Lower lobe of right lung (tissue), 2 donors: ENCODE measurements at places on chromosomes 2 and 18.

- no peak overlapping the region for H3K4me3 ChIP-seq
- no peaks in the 10 kb centered on the region for H3K27me3 ChIP-seq
- H3K4me1 ChIP-seq: no peaks in the 10 kb centered on the region
- no peaks in the 10 kb centered on the region for H3K36me3 ChIP-seq
- DNase-seq: no peak
These were observed 663.3 kb upstream of the CHAC2 start for GRCh38 chr2:53104263-53104662.

DNA sequence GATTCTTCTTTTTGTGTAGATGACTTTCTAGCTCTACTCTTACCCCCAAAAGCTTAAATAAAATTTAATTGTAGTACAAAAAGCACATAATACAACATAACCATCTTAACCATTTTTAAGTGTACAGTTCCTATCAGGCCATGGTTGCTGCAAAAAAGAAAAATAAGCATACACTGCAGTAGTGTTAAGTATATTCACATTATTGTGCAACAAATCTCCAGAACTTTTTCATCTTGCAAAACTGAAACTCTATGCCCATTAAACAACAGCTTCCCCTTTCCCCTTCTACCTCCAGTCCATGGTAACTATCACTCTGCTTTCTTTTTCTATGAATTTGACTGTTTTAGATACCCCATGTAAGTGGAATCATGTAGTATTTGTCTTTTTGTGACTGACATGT is 18.1 kb downstream of the PPM1B start:
- DNase-seq: no peak
- no peak overlapping the region for H3K27ac ChIP-seq
- H3K36me3 ChIP-seq: no peaks in the 10 kb centered on the region

- no peak for DNase-seq
- no peaks in the 10 kb centered on the region for H3K4me1 ChIP-seq
These were observed 50.1 kb downstream of the CDH19 start for GRCh38 chr18:66553824-66554223.

DNA sequence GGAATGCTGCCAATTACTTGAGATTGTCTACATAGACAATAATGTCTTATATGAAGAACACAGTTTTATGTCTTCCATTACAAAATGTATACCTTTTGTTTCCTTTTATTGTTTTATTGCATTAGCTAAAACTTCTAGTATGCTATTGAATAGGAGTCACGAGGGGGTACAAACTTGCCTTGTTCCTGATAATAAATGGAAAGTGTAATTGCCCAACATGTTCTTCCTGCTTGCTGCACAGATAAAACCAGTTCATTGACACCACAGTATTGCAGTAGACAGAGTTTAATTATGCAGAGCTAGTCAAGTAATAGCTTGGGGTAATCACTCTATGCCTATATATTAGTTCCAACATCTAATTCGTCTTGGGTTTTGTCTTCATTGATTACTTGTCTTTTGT is 1276.2 kb upstream of the NRXN1 start:
- H3K4me3 ChIP-seq: no peak overlapping the region
- no peak overlapping the region for H3K27ac ChIP-seq
- no peak for DNase-seq
- H3K4me1 ChIP-seq: no peaks in the 10 kb centered on the region
- no peaks in the 10 kb centered on the region for H3K27me3 ChIP-seq

- no peaks in the 10 kb centered on the region for H3K4me1 ChIP-seq
- H3K4me3 ChIP-seq: no peak overlapping the region
- no peaks in the 10 kb centered on the region for H3K27me3 ChIP-seq
- no peak overlapping the region for H3K27ac ChIP-seq
These were observed 22.5 kb upstream of the SIGLEC15 start for GRCh38 chr18:45802814-45803492.
